ENCODE measurements at places on chromosomes 1 and 21.

DNA sequence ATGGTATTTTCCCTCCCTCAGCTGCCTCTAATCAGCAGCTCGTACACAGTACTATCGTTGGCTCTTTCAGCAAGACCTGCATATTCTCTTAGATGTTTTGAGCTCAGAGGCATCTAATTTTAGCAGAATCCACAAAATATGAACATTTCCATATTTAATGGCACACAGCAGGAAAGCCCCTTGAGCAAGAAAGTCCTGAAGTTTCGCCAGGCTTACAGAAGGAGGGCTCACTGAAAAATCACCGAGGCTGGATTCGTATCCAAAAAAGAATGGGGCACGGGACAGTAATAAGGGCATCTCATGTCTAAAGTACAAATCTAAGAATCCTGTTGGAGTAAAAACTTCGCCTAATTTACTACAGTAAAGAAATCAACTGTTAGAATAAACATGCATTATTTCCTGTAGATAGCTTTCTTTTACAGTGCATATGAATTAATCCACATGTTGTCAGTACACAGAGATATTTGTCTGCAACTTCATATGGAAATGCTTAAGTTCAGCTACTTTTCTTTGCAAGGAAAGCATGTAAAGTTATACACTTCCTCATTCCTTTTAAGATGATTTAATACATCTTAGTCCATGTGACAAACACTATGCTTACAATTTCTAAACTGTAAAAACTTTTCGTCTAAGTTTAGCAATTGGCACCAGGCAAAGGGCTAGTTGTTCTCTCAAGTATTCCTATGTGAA lies 1205.3 kb upstream of the ADGRL4 start:
- no peak for DNase-seq

GRCh38 chr1:114379987-114380386 lies 131.0 kb downstream of the TRIM33 start:
- no peak for DNase-seq

GRCh38 chr1:86788300-86789206 lies 84.2 kb downstream of the SH3GLB1 start:
- DNase-seq, result no peak

DNA sequence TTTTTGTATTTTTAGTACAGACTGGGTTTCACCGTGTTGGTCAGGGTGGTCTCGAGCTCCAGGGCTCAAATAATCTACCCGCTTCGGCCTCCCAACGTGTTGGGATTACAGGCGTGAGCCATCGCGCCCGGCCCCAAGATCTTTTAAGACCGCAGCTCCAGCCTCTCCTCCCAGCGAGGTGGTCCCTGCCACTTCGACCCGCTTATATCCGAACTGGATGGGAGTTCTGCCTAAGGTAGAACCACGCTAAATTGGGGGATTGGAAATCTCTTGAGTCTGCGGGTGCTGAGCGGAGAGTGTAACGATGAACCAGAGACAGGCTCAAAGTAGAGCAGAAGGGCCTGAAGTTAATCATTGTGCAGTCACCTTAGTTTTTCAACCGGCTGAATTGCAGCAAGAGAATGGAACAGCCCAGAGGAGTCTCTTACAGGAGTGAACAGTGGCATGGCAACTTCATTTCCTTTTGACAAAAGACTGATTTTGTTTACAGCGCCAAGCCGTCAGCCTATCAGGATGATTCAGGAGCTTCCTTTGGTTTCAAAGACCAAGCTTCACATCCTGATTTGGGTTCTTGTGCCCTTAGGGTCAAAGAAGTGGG lies 726 bp upstream of the CYB5R1 start:
- no peak for DNase-seq

GRCh38 chr1:169339773-169340172 lies 27.8 kb downstream of the NME7 start:
- no peak for DNase-seq

GRCh38 chr1:213650603-213651002 lies 337.2 kb upstream of the PROX1 start:
- DNase-seq, result no peak

DNA sequence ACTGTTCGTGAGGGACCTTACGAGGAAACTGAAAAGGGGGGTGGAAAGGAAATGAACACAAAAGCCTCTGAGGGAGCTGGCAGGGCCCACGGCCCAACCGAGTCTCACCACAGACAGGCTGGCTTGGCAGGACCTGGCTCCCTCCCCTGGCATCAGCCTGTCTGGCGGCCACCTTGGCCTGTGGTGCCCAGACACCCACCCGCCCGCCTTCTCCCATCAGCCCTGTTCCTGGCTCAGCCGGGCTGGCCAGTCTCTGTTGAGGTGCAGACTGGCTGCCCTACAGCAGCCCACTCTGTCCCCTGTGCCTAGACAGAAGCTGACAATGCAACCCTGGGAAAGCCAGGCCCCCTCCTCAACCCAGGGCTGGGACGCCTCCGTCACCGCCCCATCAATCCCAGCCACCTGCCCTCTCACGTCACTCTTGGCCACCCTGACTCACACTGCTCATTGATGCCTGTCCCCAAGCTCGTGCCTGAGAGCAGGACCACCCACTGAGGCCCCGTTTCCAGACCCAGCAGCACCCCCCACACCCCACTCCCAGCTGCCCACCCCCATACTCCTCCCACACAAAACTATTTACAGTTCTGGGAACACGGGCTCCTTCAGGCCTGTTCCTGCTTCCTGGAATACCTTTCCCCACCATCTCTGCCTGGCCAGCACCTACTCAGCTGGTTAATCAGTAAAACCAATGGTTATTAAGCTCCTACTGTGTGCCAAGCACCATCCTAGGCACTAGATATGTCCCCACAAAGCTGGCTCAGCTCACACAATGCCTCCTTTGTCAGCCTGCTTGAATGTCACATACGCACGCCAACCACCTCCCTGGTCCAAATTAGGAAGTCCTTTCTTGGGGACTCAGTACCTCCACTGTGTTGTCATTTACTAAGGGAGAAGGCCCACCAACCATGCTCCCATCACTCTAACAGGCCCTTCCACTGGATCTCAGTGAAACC lies 22.7 kb downstream of the SDC3 start:
- no peak for DNase-seq

- DNase-seq, result no peak
These were observed 15.6 kb upstream of the TTC4 start for GRCh38 chr1:54699936-54700525.

DNA sequence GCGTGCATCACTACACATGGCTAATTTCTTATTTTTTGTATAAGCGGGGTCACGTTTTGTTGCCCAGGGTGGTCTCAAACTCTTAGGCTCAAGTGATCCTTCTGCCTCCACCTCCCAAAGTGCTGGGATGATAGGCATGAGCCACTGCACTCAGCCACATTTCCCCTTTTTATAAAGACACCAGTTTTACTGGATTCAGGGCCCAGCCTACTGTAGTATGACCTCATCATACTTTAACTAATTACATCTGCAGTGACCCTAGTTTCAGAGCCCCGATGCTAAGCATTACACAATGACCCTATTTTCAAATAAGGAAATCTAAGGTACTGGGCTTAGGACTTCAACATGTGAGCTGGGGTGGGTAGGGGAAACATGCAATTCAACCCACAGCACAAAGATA lies 31.8 kb upstream of the ENAH start:
- DNase-seq, result no peak

DNA sequence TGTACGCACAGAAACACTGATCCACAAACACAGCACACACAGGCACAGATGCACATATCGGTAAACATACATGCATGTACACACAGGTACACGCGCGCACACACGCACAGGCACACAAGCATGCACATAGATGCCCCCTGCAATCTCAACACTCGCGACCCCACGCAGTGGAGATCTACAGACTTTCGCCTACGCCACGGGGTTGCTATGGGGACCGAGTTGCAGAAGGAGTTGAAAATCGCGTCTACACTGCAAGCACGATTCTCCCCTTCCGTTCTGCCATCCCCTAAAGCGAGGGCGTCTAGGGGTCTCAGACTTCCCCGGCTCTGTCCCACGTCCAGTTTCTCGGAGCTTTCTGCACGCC lies 826 bp downstream of the TRIM17 start:
- no peak for DNase-seq

DNA sequence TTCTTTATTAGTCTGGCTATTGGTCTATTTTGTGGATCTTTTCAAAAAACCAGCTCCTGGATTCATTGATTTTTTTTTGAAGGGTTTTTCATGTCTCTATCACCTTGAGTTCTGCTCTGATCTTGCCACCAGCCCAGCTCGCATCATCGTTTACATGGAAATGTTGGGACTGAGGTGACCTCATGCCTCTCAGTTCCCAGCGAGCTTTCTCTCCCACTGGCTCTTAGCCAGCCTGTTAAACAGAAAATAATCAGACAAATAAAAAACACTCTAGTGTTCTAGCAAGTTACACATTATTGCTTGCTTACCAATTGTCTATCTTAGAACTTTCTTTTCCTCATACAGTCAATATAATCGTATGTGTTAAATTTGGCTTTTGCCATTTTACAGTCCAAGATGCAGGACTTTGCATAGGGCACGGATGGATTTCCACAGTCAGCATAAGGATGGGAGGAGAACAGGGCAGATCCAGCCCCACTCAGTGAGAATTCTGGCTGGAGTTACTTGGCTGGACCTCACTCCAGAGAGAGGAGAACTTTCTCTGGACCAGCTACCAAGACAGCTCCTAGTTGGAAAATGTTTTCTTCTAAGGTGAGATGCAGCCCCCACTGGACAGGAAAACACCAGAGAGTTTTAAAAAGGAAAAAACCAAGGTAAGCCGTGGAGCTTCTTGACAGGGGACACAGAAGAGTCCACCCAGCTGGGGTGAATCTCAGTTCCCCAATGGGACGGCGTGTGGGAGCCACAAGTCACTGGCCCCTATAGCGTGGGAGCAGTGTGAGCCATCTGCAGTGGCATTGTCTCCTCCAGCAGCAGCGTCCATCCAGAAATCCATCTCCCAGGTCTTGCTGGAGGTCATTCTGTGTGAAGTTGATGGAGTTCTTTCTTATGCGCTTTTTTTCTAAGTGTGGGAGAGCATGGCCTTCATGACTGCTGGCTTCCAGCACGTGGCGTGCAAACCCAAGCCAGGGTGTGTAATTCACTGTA lies 17.6 kb downstream of the PGBD2 start:
- DNase-seq, result no peak

DNA sequence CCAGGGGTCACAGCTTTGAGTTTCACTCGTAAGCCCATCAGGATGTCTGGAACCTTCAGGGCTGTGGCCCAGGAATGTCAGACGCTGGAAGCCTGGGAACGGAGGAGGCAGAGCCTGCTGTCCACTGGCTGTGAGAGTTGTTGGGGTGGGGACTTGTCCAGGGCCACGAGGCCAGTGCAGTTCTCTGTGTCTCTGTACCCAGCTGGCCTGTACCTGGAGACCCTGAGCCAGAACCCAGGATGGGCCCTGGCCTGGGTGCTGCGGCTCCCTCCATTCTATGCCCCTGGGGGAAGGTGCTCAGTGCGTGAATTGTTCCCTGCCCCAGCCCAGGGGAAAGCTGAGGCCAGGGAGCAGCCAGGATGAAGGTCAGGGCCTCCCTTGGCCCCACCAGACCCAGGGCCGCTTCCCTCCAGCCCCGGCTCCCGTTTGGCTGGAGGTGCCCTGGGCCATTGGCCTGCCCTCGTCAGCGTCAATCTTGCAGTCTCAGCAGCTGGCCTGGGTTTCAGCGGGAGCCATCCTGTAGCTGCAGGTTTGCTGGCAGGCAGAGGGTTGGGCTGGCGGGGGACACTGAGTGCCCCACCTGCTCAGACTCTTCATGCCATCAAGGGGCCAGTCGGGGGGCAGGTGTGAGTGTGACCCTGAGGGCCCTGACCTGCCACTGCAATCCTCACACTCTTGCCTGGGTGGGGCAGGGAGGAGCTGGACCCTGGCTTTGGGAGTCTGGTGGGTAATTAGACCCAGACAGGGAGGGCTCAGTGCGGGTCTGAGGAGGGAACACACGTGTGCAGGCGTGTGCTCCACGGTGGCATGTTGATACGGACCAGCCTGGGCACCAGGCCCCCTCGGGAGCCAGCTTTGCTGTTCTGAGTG lies 724 bp upstream of the CALML6 start:
- no peak for DNase-seq

- no peak for DNase-seq
These were observed 24.7 kb upstream of the ADGRB2 start for GRCh38 chr1:31788825-31789256.

DNA sequence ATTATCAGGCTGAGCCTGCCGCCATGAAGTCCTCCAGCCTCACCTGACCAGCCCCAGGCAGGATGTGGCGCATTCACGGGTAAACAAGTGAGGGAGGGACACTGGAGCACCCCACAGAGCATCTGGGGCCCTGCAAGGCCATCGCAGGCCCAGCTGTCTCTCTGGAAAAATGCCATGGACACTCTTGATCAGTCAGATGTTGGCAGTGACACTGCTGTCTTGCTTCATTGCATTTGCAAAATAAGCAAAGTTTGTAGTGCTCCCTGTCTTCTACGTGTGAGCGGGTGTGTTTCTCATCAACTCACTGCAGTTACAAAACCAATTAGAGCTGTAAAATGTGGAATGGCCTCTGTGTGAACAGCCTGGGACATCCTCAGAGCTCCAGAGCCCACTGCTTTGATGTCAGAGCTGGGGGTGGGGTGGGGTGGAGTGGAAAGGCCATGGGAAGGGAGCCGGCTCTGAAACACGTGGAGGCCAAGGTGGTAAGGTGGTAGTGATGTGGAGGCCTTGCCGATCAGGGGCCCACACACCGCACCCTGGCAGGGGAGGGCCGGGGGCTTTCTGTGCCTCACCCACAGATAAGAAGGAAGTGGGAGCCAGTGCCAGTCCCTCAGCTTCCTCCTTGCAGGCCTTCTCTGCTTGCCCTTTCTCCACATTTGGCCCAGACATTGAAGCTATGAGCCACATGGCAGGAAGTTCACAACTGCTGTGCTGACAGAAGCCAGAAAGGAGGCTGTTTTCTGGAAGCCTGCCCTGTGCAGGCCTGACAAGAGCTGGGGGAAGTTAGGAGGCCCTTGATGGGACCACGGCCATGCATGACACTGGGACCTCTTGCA lies 254.9 kb downstream of the RHOU start:
- no peak for DNase-seq

DNA sequence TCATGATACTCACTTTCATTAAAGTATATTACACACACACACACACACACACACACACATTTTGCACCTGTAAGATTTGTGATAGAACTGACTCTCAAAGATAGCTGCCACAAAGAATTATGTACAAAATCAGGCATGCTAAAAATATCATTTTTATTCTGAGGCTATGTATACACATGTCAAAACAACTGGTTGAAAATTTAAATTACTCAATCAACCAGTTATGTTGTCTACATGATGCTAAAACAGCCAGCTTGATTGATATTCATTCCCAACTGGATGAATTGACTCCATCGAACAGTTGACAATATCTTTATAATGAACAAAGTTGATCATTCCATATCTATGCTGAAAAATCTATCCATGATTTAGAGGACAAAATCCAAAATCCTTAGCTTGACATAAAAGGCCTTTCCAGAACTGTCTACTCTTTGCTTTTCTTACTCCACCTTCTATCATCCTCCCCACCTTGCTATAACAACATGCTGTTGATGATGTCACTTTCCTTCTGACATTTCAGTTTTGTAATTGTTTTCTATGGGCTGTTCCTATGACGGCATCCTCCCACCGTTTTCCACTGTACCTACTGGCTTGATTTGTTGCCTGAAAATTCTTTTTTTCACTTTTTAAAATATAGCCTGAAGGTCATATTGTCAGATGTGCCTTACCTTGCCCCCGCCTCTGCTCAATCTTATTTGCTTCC lies 321.5 kb upstream of the OLFM3 start:
- no peak for DNase-seq

All from stimulated activated CD4-positive, alpha-beta T cell treated with anti-CD3 and anti-CD28 coated beads, TNF-alpha, amount 100 ng/mL, for 4 hours (primary cell).